ENCODE measurements at places on chromosomes 3 and 15. TPM values are rescaled to one million over a fixed set of nuclear protein-coding genes. Genes with fewer than 3 reads are reported as not detected.

- H3K27me3 ChIP-seq = peaks cover 5% of the 10 kb centered on the region
- no peak overlapping the region for H3K4me3 ChIP-seq
- H3K36me3 ChIP-seq = no peaks in the 10 kb centered on the region
- H3K27ac ChIP-seq = no peak overlapping the region
- DNase-seq = no peak
These were observed 183.3 kb downstream of the NSUN3 start for GRCh38 chr3:94246171-94246570.

DNA sequence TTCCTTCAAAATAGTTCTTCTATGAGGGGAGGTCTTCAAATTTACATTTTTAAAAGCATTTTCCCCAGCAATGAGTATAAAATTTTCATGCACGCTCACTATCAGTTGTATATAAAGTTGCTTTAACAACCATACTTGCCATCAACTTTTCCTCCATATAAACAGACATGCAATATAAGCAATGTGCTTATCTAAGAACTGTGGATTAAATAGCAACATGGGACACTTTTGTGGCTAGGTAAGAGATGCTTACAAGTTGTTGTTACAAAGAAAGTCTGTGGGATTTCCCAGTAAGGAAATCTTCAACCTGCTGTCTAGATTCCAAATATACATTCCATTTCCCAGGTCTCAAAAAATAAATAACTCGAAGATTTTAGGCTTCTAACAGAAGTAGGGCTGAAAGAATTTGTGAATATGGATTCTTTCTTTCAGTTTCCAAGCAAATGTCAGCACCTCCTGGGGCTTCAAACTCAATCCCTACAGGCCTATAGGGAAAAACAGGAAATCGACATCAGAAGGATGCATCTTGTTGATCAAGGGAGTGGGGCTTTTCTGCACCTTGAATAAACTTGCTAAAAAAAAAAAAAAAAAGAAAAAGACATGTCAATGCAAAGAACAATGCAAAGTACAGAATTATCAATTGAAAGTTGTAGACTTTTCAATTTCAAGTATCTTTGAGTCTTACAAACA, 16.1 kb downstream of the TNIK start:
- DNase-seq = no peak
- H3K4me1 ChIP-seq = peaks cover 46% of the 10 kb centered on the region
- H3K4me3 ChIP-seq = no peak overlapping the region

The IMP3 gene
- total RNA-seq = 113 TPM

DNA sequence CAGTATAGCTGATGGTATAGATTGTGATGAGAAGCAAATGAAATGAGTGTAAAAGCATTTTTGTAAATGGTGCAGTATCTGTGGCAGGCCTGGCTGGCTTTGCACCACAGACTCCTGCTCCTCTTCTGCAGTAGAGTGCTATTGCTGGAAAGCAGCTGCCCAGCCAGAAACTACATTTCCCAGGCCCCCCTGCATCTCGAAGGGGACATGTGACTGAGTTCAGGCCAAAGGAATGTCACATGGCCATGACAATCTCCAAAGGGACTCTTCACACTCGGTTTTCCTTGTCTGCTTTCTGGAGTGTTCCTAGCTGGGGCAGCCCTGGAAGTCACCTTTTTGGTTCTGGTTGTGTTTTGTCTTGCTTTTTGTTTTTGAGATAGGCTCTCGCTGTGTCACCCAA, 277.1 kb downstream of the SUCLG2 start:
- no peak for DNase-seq
- no peaks in the 10 kb centered on the region for H3K4me1 ChIP-seq
- H3K27me3 ChIP-seq = no peaks in the 10 kb centered on the region
- H3K27ac ChIP-seq = no peak overlapping the region

The MYRIP gene
- not detected for total RNA-seq

DNA sequence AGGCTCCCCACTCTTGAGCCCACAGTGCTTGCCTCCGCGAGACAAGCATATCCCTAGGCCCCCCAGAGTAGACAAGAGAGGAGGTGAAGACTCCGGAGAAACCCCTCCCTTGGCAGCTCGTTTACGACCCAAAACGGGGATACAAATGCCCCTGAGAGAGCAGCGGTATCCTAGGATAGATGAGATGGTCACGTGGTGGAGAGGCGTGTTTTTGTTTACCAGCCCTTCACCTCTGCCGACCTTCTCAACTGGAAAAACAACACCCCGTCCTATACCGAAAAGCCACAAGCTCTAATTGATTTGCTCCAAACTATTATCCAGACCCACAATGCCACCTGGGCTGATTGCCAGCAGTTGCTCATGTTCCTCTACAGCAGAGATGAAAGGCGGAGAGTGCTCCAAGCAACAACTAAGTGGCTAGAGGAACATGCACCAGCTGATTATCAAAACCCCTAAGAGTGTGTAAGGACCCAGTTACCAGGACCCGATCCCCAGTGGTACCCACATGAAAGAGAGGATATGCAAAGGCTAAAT, 99.5 kb upstream of the OSBPL11 start:
- H3K4me3 ChIP-seq = no peak overlapping the region
- H3K27ac ChIP-seq = no peak overlapping the region
- no peaks in the 10 kb centered on the region for H3K36me3 ChIP-seq
- peaks cover 11% of the 10 kb centered on the region for H3K4me1 ChIP-seq
- H3K27me3 ChIP-seq = no peaks in the 10 kb centered on the region

DNA sequence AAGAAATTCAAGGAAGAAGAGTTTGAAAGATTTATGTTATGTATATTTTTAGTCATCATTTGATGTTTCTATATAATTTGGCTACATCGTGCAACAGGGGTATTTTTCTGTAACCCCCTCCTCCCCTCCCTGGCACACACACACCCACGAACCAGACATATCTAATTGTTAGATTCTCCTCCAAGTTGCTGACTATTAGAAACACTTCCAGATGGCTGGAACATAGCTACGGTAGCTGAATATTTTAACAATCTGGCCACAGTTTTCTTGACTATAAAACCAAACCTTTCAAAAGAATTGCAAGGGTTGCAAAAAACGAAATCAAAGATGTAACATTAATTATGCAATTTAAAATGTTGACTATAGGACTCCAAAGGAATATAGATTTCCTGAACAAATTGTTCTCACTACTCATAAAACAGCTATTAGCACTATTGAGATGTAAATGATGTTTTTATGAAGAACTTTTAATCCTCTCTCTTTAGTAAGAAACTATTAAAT, 154.4 kb downstream of the CHL1 start:
- no peak overlapping the region for H3K4me3 ChIP-seq
- H3K4me1 ChIP-seq = no peaks in the 10 kb centered on the region
- H3K27me3 ChIP-seq = no peaks in the 10 kb centered on the region
- no peak overlapping the region for H3K27ac ChIP-seq

- peak overlapping the region; percentile 54 for H3K27ac ChIP-seq
- H3K27me3 ChIP-seq = peaks cover 10% of the 10 kb centered on the region
These were observed 11.5 kb upstream of the PCSK6 start for GRCh38 chr15:101500865-101501551.

- H3K4me3 ChIP-seq = no peak overlapping the region
- DNase-seq = no peak
- H3K27ac ChIP-seq = no peak overlapping the region
- H3K4me1 ChIP-seq = no peaks in the 10 kb centered on the region
These were observed 604.1 kb downstream of the EDEM1 start for GRCh38 chr3:5791558-5791957.

The SCAANT1 gene
- not detected for total RNA-seq

DNA sequence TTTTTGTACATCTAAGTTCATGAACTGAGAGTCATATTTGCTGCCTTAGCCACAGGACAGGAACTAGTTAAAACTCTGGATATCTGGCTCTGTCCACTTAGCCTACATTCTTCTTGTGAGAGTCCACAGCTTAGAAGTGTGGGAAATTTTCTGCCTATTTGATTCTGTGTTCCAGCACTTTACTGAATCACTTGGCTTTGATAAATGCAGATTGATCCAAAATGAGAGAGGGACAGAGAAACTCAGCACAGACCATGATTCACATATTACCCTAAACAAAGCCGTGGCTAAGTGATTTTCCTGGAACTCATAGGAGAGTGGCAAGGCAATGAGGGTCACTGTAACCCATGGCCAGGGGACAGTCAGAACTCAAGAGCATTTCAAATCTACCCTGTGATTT, 87.5 kb upstream of the CADPS start:
- no peaks in the 10 kb centered on the region for H3K4me1 ChIP-seq
- H3K27me3 ChIP-seq = no peaks in the 10 kb centered on the region
- H3K27ac ChIP-seq = no peak overlapping the region
- no peak overlapping the region for H3K4me3 ChIP-seq

The CEMIP gene
- 0.03 TPM for total RNA-seq

- H3K27ac ChIP-seq = no peak overlapping the region
- DNase-seq = no peak
- no peaks in the 10 kb centered on the region for H3K36me3 ChIP-seq
- peaks cover 19% of the 10 kb centered on the region for H3K27me3 ChIP-seq
- H3K4me3 ChIP-seq = no peak overlapping the region
- H3K4me1 ChIP-seq = no peaks in the 10 kb centered on the region
These were observed 72.4 kb downstream of the TFRC start for GRCh38 chr3:196009456-196009855.

- no peaks in the 10 kb centered on the region for H3K4me1 ChIP-seq
- no peak overlapping the region for H3K27ac ChIP-seq
- no peak overlapping the region for H3K4me3 ChIP-seq
- DNase-seq = no peak
These were observed 67.0 kb upstream of the TPM1 start for GRCh38 chr15:62975515-62975914.

DNA sequence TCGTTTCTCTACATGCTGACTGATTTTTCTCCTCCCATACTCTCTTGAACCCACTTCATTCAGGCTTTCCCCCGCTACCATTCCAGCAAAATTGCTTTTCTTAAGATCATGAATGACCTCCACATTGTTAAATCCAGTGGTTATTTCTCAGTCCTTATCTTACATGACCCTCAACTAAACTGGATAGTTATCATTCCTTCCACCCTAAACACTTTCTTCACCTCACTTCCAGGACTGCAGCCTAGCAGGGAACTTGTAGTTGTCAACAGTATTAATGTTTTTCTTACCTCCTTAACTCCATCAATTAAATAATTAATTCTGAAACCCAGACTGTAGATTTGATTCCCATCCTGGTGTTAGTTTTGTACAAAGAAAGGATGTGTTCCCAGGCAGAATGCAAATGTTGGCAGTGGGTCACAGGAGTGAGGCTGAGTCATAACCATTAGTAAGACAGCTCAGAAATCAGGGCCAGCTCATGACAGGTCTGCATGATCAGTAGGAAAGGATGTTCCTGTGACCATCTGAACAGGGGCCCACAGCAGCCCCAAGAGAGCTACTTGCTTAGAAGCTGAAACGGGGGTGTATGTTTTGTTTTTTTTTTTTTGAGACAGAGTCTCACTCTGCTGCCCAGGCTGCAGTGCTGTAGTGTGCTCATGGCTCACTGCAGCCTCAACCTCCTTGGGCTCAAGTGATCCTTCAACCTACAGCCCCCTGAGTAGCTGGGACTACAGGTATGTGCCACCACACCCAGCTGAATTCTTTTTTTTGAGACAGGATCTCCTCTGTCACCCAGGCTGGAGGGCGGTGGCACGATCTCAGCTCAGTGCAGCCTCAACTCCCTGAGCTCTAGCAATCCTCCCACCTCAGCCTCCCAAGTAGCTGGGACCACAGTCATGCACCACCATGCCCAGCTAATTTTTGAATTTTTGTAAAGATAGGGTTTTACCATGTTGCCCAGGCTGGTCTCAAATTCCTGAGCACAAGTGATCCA, 9.1 kb downstream of the BCL2L10 start:
- no peak overlapping the region for H3K4me3 ChIP-seq
- no peaks in the 10 kb centered on the region for H3K4me1 ChIP-seq
- DNase-seq = no peak

The TGM5 gene
- not detected for total RNA-seq

GRCh38 chr15:98395974-98396610, 252.2 kb upstream of the IGF1R start:
- peaks cover 1% of the 10 kb centered on the region for H3K27me3 ChIP-seq
- DNase-seq = no peak
- no peak overlapping the region for H3K4me3 ChIP-seq
- no peaks in the 10 kb centered on the region for H3K36me3 ChIP-seq
- H3K27ac ChIP-seq = no peak overlapping the region
- no peaks in the 10 kb centered on the region for H3K4me1 ChIP-seq

DNA sequence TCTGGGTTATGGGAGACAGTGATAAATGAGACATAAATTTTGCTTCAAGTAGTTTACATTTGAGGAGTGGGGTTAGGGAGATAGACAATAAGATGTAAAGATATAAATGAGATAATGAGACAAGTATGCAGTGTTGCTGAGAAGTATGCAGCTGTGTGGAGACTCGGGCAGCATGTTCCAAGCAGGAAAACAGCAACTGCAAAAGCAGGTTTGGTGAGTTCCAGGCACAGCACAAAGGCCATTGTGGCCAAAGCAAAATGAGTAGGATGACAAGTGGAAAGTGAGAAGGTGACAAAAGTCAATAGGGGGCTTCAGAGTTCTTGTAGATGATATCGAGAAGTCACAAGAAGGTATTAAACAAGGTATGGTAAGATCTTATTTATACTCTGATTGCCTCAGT, 259.1 kb upstream of the PEX5L start:
- H3K27me3 ChIP-seq = no peaks in the 10 kb centered on the region
- no peak overlapping the region for H3K27ac ChIP-seq
- H3K4me3 ChIP-seq = no peak overlapping the region

DNA sequence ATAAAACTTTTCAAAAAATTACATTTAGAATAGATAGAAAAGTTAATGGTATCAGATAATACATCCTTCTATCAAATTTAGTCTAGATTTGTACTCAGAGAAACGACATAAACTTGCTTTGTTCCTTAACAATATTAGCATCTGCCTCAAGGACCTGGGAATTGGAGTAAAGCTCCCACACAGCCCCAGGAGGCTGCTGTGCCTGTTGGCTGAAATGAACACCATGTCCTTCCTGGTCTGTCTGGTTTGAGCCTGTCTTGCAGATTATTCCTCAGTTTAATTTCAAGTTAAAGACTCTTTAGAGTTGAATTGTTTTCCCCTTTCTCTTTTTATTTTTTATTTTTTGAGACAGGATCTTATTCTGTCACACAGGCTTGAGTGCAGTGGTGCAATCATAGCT, 19.4 kb downstream of the GNB5 start:
- DNase-seq = no peak
- peaks cover 6% of the 10 kb centered on the region for H3K4me1 ChIP-seq
- H3K36me3 ChIP-seq = no peaks in the 10 kb centered on the region
- H3K4me3 ChIP-seq = no peak overlapping the region

The FGF7 gene
- total RNA-seq = not detected

DNA sequence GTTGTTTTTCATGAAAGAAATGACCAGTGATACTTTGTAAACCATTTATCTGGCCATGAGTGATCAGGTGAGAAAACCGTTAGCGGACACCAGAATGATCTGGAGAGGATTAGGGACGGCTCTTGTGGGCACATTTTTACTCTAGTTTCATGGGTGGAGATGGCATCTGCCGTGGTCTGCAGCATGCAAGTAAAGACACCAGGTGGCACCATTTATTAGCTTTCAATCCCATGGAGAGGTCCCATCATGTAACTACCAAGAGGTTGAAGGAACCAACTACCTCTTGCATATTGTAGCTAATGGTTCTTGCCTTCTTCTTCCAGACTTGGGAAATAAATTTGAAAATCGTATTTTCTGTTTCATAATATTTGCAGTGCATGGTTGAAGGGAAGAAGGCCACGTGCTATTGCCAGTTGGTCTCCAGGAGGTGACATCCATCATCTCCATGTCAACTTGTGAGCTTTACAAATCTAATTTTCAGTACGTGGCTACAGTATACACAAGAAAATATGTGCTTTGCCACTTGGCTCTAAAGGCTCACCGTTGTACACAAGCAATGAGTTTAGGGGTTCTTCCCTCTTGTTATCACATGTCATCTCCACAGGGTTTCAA, 1.5 kb upstream of the MAPKBP1 start:
- H3K27ac ChIP-seq = peak overlapping the region; percentile 92
- H3K4me1 ChIP-seq = peaks cover 46% of the 10 kb centered on the region
- DNase-seq = peak; percentile 50
- H3K4me3 ChIP-seq = peak overlapping the region; percentile 34
- H3K27me3 ChIP-seq = no peaks in the 10 kb centered on the region
- H3K36me3 ChIP-seq = peaks cover 7% of the 10 kb centered on the region
